ENCODE measurements at places on chromosomes 4 and X.

DNA sequence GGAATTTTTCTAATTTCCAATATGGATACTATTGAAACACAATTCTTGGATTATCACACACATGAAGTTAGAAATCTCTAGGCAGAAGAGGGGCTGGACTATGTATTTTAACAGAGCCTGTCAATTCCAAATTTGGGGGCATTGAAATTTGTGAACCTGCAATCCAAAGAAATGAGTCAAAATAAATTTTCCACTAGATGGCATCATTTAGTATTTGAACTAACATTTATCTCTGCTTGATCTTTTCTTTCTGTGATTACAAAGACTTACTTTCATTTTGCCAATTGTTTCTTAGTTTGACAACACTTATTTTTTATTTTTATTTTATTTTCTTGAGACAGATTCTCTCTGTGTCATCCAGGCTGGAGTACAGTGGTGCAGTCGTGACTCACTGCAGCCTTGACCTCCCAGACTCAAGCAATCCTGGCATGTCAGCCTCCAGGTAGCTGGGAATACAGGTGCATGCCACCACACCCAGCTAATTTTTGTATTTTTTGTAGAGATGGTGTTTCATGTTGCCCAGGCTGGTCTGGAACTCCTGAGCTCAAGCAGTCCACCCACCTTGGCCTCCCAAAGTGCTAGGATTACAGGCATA, 2.7 kb upstream of the PYURF start:
- peak; percentile 1 for DNase-seq

GRCh38 chrX:154967603-154968002, 54.9 kb downstream of the F8 start:
- no peak for DNase-seq

GRCh38 chr4:158033416-158034120, 139.3 kb downstream of the GASK1B start:
- DNase-seq = no peak

DNA sequence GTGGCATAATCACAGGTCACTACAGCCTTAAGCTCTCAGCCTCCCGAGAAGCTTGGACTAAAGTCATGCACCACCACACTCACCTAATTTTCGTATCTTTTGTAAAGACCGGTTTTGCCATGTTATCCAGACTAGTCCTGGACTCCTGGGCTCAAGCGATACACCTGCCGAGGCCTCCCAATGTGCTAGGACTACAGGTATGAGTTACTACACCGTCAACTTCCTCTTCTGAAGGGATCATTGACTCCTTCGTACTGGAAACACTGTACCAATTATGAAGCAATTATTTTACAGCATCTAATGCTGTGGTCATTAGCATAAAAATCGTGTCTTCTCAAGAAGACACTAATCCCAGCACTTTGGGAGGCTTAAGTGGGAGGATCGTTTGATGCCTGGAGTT, 35.2 kb downstream of the PDS5A start:
- no peak for DNase-seq

DNA sequence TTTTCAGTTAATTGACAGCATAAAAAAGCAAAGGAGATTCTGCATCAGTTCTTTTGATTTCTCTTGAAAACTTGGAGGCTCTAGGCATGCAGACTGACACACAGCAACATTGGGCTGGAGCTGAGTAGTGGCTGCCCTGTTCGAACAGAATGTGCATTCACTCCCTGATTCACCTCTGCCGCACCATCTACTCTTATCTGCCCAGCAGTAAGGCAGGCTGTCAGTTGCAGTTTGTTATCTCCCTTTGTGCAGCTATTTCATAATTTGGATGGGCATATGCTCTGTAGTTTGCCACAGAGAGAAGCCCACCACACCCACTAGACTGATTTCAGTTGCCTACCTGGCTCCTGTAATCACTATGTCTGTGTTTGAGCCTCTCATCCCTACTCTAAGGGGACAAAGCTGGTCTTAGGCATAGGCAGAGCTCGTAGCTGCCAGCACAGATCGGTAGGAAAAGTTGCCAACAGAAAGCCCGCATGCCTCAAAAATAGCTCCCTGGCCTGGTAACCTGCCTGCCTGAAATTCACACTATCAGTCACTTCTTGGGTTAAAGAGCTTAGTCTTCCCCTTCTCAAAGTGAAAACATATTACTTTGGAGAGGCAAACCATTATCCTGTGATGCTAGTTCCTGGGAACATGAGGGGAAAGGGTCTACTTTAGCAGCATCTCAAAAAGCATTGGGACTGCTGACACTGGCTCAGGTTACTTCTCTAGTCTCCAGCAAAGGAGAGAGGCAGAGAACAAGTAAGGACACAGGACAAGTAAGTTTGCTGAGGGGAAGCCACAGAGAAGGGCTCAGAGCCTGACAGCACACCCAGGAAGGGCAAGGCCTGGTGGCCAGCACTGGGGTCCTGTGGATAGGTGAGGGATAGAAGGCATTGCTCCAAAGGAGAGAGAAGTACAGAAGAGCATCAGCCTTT, 75.9 kb upstream of the TMEM164 start:
- no peak for DNase-seq

GRCh38 chr4:970046-970745, 3.2 kb downstream of the DGKQ start:
- DNase-seq = no peak

DNA sequence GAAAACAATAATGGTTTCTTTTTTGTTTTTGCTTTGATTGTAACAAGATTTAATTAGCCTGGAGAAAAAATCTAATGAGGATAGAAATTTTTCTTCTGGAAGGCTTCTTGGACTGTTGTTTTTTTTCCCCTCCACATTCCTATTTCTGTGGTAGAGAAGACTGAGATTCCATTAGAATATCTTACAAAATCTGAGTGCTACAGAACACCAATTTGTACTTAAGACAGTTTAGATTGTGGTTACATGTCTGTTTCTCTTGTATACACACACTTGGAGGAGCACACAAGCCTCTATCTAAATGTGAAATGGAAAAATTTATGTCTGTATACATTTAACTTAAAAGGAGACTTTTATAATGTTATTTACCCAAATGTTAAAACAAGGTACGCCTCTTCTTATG, 176.9 kb upstream of the ARSJ start:
- no peak for DNase-seq

DNA sequence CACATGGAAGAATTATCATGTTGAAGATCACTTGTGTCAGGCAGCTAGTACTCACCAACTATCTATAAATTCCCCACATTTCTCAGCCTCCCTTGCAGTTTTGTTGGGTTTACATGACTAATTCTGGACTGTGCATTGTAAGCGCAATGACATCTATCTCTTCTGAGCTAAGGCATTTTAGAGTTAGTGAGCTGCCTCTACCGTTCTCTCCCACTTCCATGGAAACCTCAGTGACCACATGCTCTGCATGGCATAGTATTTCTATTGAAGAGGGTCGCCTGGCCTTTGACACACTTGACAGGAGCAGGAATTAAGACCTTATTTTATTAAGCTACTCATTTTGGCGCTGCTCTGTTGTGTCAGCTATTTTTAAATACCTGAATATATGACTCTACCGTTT, 67.5 kb upstream of the NPY2R start:
- no peak for DNase-seq

DNA sequence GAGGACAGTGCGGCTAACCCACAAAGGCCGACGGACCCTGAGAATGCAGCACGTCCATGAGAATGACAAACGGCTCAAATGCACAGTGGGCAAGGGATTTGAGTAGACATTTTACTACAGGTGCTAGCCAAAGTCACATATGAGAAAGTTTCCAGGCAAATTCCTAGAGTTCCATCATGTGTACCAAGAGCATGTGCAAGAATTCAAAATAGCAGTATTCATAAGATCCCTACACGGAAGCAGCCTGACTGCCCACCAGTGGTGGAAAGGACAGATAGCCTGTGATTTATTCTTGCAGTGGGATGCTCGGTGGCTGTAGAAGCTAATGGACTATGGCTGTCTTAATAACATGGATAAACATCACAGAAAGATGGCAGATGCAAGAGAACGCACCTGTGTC, 68.0 kb downstream of the RGS12 start:
- no peak for DNase-seq

DNA sequence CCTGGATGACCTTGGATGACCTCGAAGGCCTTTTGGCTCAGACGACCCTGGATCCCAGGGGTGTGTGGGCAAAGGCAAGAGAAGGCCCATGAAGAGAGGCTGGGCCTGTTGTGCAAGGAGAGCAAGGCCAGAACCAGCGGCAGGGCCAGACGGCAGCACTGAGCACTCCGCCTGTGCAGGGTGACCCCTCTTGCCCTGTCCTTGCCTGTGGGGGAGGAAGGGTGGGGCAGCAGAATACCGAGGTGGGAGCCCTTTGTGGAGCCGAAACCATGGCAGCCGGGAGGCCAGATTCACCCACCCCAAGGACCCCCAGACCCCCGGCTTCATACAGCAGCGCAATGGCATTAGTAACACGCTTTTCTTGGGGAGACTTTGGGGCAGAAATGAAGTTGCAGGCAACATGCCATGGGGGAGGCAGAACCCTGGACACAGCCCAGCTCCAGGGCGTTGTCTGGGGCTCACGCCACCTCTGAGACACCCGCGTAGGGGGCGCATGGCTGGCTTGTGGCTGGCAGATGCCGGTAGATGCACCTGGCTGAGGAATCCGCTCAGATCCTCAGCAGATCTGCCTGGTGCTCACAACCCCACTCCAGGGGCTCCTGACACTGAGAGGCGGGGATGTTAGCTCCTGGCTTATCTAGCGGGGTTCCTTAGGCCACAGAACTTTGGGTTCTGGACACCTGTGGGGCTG, 114.5 kb downstream of the FAM53A start:
- DNase-seq = no peak

Data from NCI-H1092 treated with DMSO at 0.1 percent for 48 hours (cell line).